ENCODE measurements at places on chromosomes 6 and 20.

- no peak for DNase-seq
Observed at GRCh38 chr6:16248271-16248853, 10.0 kb downstream of the GMPR start.

GRCh38 chr6:123529843-123530242, 106.9 kb downstream of the TRDN start:
- no peak for DNase-seq

DNA sequence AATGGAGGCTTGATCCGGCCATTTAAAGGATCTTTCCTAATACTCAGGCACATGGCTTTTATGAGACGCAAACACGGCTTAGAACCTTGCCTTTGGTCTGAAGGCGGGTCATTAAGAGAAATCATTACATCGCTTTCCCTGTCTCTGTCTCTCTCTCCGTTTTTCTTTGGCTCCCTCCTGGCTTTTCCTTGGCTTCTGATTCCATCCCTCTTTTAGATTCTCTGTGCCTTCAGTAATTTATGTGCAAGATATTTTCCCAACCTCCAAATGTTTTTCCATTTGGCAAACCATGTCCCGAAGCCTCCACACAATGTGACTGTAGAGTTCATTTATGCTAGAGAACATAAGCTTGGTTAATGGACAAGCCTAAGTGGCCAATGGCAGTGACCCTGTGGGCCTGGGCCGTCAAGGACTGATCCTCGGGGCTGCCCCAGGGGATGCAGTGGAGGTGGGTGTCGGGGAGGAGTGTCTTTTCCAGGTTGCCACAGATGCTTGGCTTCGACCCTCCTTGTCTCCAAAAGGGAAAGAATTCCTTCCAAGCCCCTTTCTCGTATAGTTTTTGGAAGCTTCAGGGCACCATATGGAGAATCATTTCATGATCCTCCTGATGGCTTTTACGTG, 157.0 kb downstream of the SCML4 start:
- no peak for DNase-seq

DNA sequence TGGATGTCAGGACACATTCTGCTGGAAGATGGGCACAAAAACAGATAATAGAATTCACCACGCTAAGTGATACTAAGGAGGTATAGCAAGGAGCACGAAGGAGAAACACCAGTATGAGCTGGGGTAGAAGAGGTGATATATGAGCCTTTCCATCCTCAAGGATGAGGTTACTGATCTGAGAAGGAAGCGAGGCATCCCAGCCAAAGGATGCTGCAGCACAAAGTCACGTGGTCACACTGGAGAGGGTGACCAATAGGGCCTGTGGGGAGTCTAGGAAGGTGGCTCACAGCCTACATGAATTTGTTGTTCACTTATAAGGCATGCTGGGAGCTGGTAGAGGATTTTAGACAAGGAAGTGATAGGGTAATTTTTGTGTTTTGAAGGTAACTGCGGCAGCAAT, 1.4 kb downstream of the GINS1 start:
- DNase-seq = no peak

DNA sequence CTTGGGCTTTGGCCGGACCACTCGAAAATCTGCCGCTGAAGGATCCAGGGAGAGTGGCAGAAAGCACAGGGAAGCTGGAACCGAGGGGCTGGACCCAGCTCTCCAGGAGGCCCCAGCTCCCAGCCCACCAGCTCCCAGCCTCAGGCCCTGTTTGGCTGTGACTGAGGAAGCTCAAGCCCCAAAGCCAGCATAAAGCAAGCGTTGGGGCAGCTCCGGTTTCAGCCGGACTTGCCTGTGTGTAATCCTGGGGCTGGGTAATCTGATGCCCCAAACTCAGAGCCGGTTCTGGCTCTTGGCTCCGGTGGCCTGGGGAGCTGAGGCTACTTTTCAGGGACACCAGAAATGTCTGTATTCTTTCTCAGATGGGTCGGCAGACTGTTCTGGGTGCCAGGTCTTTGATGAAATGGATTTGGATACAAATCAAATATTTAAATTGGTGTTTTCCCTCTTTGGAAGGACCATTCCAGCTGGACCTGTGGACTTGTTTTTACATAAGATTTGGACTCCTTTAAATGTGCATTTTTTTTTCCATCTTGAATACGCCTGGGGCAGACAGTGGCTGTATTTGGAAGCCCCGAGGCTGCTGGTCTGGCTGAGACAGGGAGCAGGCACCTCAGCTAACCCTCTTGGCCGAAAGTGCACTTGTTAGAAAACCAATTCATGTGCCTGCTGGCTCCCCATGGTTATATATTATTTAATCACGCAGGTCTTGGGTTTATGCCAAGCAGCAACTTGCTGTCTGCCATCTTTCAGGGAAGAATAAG, 29.7 kb downstream of the RPP40 start:
- DNase-seq = peak; percentile 42

DNA sequence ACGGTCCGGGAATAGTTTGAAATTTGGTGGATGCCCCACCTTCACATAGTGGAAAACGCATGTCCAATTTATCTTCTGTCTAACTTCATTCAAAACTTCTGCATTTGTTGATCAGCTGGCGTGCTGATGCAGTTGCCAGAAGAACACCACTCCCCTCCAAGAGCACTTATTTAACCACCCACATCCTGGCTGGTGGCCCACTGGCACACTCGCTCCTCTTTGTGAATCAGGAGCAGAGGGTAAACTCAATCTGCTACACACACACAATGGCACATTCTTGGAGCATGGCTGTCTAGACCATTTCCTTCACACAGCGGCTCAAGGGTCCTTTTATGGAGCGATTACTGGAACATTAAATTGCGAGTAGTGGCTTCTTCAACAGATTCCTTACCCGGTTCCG, 55.1 kb upstream of the CEP162 start:
- peak; percentile 57 for DNase-seq
